Kasumi-1 (cell line): ENCODE measurements at places on chromosomes 2 and 18.

- DNase-seq = no peak
These were observed 291.5 kb upstream of the GULP1 start for GRCh38 chr2:188000189-188000588.

DNA sequence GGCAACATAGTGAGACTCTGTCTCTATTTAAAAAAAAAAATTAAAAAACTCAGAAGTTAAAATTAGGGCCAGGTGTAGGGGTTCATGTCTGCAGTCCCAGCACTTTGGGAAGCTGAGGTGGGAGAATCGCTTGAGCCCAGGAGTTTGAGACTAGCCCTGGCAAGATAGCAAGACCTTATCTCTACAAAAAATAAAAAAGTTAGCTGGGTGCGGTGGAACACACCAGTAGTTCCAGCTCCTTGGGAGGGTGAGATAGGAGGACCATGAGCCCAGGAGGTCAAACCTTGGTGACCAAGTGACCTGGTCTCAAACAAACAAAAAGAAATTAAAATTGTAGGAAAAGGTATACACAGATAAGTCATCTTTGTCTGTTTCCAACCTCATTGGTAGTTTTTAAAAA, 11.3 kb downstream of the TTLL4 start:
- DNase-seq = no peak

DNA sequence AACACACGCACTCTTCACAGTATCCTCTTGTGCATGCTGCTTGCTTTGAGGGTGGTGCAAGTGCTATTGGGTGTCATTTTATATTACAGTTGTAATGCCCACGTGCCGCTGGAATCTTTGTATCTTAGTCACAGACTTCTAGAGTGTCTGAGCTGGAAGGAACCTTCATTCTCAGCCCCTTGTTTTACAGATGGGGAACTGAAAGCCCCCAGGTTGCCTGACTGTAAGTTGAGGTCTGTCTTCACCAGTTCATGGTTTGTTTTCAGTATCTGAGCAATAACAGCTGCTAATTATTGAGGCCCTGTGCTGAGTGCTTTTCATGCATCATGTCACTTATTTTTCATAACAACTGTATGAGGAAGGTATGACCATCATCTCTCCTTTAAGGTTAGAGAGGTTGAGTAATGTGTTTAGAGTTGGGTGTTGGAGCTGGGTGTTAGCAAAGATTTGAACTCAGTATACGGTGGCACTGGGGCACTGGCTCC, 77.0 kb downstream of the PRKCE start:
- DNase-seq = no peak

GRCh38 chr2:189658306-189659212, 2.7 kb upstream of the ASNSD1 start:
- no peak for DNase-seq

- no peak for DNase-seq
These were observed 143.5 kb upstream of the HDAC4 start for GRCh38 chr2:239544143-239544917.

DNA sequence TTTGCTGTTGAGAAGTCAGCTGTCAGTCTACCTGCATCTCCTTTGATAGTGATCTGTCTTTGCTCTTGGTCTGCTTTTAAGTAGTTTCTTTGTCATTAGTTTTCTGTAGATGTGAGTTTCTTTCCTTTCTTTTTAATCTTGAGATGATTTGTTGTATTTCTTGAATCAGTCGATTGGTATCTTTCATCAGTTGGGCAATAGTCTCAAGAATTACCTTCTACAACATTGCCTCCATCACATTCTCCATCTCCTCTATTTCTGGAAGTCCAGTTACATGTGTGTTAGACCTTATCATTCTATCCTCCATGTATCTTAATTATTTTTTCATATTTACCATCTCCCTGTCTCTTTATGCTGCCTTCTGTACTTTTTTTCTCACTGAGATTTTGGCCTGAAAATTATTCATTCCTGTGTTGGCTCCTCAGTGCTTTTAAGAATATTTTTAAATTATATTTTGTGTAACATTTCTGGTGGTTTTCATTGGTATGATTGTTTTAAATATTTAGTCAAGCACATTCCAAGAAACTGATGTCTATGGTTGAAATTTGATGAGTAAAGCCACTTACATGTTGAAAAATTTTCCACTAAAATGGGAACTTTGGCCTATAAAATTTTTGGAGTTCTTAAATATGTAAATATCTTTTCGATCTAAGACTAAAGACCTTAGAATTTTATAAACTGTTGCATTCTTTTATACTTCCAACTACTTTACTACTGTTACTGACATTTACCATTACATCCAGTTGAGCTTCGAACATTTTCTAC, 239.5 kb upstream of the MGAT5 start:
- DNase-seq = no peak

GRCh38 chr2:62939735-62940491, 110.7 kb upstream of the OTX1 start:
- no peak for DNase-seq

- no peak for DNase-seq
These were observed 53.0 kb downstream of the GRB14 start for GRCh38 chr2:164568317-164568716.

DNA sequence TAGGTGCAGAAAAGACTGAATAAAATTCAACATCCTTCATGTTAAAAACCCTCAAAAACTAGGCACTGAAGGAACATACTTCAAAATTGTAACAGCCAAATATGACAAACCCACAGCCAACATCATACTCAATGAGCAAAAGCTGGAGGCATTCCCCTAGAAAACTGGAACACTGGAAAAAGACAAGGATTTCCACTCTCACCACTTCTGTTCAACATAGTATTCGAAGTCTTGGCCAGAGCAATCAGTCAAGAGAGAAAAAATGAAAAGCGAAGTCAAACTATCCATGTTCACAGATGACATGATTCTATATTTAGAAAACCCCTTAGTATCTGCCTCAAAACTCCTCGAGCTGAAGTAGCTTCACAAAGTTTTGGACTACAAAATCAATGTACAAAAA, 282.3 kb downstream of the PID1 start:
- DNase-seq = no peak

DNA sequence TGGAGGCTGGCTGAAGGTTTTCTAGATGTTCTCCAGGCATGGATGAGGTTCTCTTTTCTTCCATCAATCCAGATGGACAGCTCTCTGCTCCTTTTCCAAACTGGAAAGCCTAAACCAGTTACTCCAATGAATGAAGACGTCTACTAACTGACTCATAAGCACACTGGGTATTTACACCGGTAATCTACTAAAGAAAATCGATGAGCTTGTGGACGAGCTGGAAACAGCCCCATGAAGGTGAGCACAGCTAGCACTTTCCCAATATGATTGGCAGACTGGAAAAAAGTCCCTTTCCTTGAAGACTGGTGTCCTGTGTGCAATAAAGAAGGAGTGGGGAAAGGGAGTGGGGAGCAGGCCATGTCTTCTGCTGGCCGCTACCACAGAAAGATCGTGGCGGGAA, 84.0 kb downstream of the ACTR2 start:
- DNase-seq = no peak

GRCh38 chr2:67522148-67522547, 125.0 kb downstream of the ETAA1 start:
- no peak for DNase-seq

GRCh38 chr2:96521219-96521618, 15.3 kb upstream of the ARID5A start:
- DNase-seq = no peak

- DNase-seq = no peak
These were observed 304.4 kb downstream of the CCDC178 start for GRCh38 chr18:33135951-33136660.

GRCh38 chr2:136288249-136288648, 170.3 kb upstream of the CXCR4 start:
- DNase-seq = no peak

DNA sequence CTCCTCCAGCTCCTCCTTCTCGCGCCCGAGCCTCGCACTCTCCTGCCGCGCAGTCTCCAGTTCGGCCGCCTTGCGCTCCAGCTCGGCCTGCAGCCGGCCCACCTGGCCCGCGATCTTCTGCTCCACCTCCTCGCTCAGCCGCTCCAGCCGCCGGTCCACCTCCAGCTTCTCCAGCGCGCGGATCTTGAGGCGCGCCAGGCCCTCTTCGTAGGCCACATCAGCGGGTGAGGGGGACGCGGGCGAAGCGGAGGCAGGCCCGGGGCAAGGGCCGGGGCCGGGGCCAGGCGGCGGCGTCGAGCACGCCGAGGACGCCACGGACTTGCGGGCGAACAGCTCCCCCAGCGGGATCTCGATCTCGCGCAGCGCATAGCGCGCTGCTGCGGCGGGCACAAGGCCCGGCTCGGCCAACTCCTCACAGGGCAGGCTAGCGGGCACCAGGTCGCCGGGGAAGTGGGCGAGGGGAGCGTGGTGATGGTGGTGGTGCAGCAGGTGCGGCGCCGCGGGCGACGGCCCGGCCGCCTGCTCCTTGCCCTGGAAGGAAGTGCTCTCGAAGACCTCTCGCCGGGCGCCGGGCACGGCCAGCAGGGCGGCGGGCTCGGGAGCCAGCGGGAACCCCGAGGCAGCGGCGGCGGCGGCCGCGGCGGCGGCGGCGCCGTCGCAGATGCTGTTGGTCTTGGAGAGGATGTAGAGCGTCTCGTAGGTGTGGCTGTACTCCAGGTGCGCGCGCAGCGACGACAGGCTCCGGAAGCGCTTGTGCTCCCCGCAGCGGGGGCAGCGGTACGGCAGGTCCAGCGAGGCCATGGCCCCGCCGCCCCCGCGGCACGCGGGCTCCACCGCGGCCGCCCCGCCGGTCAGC, 15.2 kb downstream of the FBXO41 start:
- no peak for DNase-seq

DNA sequence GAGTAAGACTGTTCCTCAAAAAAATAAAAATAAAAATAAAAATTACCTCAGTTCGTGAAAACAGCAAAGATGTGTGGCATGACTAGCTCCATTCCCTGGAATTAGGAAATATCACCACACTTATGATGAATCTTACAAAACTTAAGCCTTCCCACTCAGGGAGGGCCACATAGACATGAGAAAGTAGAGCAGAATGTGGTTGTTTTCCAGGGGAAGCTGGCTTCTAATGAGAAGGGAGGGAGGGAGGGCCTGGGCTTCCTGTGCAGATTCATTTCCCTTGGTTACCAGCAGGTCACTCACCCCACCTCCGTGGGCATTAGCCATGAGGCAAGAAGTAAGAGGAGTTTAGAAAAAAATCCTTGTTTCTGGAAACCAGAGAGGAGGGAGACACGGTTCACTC, 95.9 kb upstream of the RMDN2 start:
- DNase-seq = peak; percentile 64
